ENCODE measurements at places on chromosomes 2 and 18.

DNA sequence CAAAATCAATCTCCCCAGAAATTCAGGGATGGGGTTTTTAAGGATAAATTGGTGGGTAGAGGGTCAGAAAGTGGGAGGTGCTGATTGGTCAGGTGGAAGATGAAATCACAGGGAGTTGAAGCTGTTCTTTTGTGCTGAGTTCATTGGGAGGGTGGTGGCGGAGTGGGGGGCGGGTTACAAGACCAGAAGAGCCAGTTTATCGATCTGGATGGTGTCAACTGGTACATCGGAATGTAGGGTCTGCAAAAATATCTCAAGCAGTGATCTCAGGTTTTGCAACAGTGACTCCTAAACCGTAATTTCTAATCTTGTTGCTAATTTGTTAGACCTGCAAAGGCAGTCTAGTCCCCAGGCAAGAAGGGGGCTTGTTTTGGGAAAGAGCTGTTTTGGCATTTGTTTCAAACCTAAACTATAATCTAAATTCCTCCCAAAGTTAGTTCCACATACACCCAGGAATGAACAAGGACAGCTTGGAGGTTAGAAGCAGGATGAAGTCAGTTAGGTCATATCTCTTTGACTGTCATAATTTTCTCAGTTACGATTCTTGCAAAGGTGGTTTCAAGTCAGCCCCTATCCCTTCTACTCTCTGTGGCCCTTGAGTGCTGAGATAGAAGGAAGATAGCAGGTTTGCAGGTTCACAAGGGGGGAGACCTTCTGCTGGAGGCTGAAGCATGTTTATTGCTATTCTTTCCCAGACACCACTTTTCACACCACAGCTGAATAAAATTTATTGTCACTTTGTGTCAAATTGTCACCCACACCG, 12.3 kb upstream of the CXXC1 start:
- no peak for DNase-seq

DNA sequence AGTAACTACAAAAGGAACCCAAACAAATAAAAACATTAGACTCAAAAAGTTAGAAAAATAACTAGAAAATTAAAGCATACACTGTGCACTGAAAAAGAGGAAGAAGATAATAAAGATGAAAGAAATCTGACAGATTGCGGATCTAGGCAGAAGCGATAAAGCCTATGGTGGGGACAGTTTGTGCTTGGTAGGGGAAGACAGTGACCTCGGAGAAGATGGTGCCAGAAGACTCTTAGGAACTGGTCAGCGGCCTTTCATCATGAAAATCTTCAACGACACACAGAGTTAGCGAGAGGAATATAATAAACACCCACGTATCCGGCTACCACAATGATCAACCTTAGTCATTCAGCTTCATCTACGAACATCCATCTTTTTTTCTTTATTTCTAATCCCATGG, 180.5 kb downstream of the HDAC4 start:
- DNase-seq, result no peak

DNA sequence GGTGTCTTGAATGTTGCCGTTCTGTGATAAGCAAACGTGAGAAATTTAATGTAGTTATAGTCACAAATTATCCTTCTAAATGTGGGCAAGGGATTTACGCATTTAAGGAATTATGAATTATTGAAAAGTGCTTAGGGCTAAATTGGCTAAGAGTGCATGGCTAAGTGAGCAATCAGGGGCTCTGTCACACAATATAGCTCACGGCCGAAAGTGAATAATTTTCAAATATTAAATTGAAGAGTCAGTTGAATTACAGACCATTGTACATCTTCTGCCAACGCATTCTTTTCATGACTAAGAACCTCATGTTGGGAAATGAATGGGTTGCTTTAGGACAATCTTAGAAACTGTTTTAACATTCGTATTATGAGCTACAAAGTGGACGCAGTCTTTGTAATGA, 1832.9 kb upstream of the LRRTM1 start:
- no peak for DNase-seq

- DNase-seq, result no peak
Observed at GRCh38 chr18:13712400-13713131, 13.8 kb downstream of the FAM210A start.

- no peak for DNase-seq
Observed at GRCh38 chr18:11658989-11659388, 30.1 kb upstream of the GNAL start.

Measured in germinal center (tissue), 1 donor.